ENCODE measurements at places on chromosomes 1 and 21. TPM values are rescaled to one million over a fixed set of nuclear protein-coding genes. Genes with fewer than 3 reads are reported as not detected.

DNA sequence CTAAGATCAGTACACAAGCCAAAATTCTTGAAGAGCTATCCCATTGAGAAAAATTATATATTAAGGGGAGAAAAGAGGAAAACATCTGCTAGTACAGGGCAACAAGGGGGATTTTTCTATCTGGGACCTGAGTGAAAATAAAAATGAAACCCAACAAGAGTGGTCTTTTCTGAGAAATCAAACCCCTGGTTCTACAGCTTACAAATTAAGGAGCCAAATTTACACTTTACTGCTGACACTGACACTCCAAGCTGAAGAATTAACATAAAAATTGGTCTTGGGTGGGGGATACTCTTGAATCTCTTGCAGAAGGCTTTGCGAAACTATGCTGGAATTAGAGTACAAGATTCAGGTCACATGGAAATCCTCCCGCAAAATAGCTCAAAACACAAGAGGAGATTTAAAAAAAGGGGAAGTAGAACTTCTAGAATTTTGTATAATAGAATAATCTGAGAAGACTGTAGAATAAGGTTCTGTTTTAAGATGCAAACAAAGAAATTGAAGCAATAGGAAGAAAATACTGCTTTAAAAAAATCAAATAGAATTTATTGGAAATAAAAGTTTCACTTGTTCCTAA lies 32.1 kb upstream of the HSPA13 start:
- no peak for DNase-seq

GRCh38 chr1:8510041-8510823 lies 192.3 kb downstream of the SLC45A1 start:
- DNase-seq = peak; percentile 35

DNA sequence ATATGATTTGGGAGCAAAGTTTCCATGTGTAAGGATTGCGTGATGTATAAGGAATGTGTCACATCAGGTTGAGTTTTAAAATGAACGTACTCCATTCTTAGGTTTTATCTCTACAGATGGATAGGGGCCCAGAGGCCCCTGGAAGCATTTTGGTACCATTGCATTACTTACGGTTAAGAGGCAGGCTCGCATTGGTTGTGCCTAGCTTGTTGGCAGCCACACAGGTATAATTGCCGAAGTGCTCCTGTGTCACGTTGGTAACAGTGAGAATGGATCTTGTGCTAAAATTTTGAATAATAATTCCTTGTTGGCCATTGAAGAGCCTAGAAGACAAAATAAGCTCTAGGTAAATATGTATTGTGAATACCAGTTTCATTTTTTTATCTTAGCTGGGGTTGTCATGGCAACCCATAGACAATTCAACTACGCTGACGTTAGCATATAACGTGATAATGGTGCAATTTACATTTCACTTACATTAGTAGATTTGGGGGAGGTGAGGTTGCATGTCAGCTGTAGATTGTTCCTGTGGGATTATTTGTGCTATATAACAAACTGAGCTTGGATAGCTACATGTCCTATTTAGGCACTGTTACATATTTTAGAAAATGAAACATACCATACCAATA lies 511.9 kb upstream of the ZRANB2 start:
- DNase-seq = no peak

DNA sequence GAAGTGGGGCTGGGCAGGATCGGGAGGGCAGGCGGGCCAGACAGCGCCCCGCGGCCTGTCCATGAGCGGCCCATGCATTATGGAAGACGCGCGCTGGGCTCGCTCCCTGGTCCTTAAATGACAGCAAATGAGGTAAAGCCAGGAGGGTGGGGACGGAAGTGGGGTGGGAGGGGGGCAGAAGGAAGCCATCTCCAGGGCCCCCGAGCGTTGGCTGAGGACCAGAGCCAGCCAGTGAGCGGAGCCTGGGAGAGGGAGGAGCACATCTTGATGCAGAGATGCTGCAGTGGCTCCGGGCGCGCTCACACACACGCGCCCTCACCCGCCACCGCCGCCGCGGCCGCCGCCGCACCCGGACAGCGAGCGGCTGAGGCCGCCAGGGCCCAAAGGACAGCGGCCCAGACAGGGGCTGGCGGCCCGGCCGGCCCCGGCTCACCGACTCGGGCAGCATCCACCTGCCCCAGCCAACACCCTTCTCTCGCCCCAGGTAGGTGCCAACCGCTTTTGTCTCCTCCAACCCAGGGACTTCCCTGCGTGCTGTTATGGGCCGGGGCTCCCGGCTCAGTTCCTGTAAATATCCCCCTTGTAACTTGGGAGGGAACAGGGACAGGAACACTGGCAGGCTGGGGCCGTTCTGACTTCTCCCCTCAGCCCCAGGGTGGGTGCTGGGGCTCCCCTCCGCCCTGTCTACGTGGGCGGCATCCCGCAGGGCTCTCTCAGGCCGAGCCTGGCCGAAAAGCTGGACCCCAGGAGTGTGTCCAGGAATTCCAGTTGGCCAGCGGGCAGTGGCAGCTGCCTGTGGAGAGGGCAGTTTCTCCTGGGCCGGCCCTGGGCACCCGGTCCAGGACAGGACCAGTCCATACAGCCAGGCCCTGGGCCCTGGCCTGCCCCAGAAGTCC lies at the start of gene CNTN2:
Gene CNTN2 (plus strand): TSS at position 302 of the 896 bp plus-strand sequence. CDS start 9,974 bp downstream, outside the sequence.
- DNase-seq = peak; percentile 87

U2AF1 gene
- total RNA-seq = 21.2 TPM

GRCh38 chr1:16302709-16303627 lies 49.3 kb downstream of the FBXO42 start:
- no peak for DNase-seq

- DNase-seq = no peak
Observed at GRCh38 chr1:178620584-178621475, 104.2 kb upstream of the RALGPS2 start.

NLRP3 gene
- total RNA-seq = 0.82 TPM

GRCh38 chr1:90722874-90723589 lies 5.9 kb upstream of the BARHL2 start:
- no peak for DNase-seq

- no peak for DNase-seq
Observed at GRCh38 chr1:151970128-151970527, 23.5 kb downstream of the S100A10 start.

DNA sequence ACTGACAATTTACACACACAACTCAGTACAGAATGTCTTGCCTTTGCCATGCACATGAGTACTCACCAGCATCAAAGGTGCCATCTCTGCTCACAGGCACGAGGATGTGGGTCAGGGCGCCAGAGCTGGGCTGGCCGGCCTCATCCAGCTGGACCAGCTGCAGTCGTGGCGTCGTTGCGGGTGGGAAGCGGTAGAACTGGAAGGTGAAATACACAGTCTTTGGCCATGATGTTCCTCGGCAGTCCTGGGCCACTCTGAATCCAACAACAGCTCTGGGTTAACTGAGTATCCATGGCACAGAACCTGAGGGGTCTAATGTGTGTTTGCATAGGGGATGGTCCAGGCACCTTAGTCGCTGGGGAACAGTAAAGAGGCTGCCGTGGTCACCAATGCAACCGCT lies 87.7 kb downstream of the NPHP4 start:
- DNase-seq = no peak

AMPD1 gene
- not detected for total RNA-seq

GRCh38 chr1:231279081-231279480 lies 38.1 kb downstream of the GNPAT start:
- DNase-seq = no peak

- no peak for DNase-seq
Observed at GRCh38 chr1:204505674-204506200, 10.5 kb upstream of the MDM4 start.

RGS7 gene
- 20.0 TPM for total RNA-seq

MAB21L3 gene
- under 0.01 TPM for total RNA-seq

DNA sequence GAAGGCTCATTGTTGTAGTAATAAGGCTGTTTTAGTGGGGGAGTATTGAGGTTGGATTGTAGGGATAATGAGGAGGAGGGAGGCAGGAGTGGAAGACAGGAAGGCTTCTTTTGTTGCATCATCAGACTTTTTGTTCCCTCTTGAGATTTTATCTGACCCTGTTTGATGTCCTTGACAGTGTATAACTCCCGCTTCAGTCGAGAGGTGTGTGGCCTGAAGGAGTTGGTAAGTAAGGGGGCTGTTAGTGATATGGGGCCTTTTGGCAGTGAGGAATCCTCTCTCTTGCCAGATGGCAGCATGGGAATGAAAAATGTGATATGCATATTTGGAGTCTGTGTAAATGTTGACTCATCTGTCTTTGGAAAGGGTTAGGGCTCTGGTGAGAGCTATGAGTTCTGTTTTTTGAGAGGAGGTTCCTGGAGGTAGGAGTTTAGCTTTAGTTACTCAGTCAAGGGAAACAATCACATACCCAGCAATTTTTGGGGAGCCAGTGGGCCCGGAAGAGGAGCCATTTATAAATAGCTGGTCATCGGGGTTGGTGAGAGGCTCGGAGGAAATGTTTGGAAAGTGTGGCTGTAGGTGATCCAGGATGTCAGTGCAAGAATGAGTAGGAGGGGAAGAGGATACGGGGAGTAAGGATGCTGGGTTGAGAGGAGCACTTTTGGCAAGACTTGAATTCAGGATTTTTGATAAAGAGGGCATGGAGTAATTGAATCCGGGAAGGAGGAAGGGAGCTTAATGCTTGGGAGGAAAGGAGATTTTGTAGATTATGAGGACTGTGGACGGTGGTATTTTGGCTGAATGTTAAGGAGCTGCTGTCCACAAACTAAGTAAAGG lies 136.7 kb upstream of the ETV3 start:
- DNase-seq = no peak

DNA sequence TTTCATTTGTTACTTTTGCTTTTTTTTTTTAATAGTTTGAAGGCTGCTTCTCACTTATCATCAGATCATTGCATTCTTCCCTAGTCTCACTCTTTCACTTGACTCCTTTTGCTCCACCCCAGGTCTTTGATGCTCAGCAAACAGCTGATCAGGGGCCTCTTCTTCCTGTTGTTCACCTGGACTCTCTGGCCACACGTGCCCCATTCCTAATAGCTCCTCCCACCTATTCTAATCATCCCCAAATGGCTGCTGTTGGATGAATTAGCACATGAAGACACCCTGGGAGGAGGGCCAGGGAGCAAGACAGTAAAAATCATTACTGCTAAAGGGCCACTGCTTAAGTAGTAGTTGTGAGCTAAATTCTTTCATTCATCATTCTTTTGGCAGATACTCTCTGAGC lies 119.5 kb downstream of the MAB21L3 start:
- DNase-seq = no peak

DNA sequence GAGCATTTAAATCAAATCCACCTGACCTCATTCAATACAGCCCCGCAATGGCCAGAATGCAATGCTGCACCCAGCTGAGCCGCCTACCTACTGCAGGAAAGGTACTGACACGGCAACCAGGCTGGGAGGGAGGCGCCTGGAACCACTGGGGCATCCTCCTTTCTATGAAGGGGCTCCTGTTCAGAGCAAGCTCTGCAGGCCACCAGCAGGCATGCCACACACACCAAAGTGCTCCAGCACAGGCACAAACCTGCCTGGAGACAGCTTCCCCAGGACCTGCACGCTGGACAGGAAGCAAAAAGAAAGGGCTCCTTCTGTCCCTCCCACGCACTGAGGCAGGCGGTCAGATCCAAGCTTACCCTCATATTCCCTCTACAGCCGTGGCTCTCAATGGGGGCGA lies 21.2 kb downstream of the CTNNBIP1 start:
- no peak for DNase-seq

PRAMEF11 gene
- total RNA-seq = not detected

DENND2C gene
- total RNA-seq = 2.0 TPM

GRCh38 chr1:56330391-56331026 lies 248.9 kb downstream of the PLPP3 start:
- DNase-seq = no peak

DNA sequence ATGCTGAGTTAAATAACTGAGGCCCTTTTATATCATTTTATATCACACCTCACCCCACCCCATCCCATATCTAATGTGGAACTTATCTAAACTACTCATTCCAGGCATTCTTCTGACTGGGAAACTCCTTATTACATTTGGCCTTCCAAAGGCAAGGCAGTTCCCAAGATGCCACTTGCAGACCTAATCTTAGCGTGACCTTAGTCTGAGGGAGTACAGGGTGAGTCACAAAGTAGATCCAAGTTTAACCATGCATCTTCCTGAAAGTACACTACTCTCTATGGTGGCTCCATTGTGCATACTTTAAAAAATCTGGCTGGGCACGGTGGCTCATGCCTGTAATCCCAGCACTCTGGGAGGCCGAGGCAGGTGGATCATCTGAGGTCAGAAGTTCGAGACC lies 353.6 kb upstream of the C1orf87 start:
- no peak for DNase-seq

TAS1R1 gene
- total RNA-seq = not detected

Measured in frontal cortex (tissue), 4 donors.